T-cell (primary cell): ENCODE measurements at places on chromosomes 11 and 22. TPM values are rescaled to one million over a fixed set of nuclear protein-coding genes. Genes with fewer than 3 reads are reported as not detected.
A peak's percentile ranks its signal among the peaks of the same experiment; 100 is the strongest.

- no peak for DNase-seq
Observed at GRCh38 chr11:1608363-1608762, at the start of gene KRTAP5-3. TSS of gene KRTAP5-3 (minus strand) at chr11:1608463. CDS start at chr11:1608385, 78 bp downstream.

- no peak for DNase-seq
Observed at GRCh38 chr11:122168218-122168617, 52.2 kb upstream of the BLID start.

GRCh38 chr11:17531636-17532113 is 12.5 kb downstream of the USH1C start:
- DNase-seq = no peak

Gene MICAL2
- total RNA-seq = 38.7 TPM

Gene CEP126
- total RNA-seq = 1.7 TPM

DNA sequence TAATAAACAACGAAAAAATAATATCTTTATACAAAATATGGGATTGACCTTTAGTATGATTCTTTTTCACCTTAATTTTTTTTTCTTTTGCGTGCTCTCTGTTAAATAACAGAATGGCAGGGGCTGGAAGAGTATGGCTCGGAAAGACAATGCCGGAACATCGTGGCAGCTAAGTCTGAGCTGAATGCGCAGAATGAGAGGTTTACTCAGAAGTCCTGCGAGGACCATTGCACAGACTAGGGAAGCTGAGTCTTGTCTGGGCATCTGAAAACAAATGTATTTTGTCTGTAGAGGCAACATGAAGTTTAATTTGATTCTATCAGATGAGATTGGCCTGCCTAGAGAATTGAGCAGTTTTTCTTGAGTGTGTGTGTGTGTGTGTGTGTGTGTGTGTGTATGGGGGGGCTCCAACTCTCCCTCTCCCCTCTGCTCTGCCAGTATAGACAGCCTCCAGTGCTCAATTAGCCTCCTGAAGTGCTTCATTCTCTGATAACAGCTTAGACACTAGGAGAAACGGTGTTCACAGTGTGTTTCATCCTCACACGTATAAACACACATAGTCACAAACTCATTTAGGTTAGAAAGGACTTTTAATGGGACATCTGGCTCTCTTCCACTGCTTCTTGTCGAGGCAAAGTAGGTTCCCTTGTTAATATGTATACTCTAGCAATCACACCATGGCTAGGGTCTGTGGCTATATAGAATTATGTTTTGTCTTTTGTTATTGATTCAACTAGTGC is 244.3 kb upstream of the SORL1-AS1 start:
- no peak for DNase-seq

GRCh38 chr11:64294774-64295173 is 3.7 kb downstream of the KCNK4 start:
- DNase-seq = no peak

Gene C11orf58
- 142 TPM for total RNA-seq

Gene SLC15A3
- total RNA-seq = 12.2 TPM

DNA sequence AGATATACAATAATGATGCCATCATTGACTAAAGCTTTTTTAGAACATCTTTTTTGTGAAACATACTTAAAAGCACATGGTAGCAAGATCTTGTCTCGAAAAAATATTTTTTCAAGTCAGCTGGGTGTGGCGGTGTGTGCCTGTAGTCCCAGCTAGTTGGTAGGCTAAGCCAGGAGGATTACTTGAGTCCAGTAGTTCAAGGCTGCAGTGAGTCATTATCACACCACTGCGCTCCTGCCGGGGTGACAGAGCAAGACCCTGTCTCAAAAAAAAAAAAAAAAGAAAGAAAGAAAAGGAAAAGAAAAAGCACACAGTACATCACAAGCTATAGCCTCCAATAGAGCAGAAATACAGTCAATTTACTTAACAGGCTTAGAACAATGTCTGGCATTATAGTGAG is 37.0 kb downstream of the ENTHD1 start:
- DNase-seq = no peak

DNA sequence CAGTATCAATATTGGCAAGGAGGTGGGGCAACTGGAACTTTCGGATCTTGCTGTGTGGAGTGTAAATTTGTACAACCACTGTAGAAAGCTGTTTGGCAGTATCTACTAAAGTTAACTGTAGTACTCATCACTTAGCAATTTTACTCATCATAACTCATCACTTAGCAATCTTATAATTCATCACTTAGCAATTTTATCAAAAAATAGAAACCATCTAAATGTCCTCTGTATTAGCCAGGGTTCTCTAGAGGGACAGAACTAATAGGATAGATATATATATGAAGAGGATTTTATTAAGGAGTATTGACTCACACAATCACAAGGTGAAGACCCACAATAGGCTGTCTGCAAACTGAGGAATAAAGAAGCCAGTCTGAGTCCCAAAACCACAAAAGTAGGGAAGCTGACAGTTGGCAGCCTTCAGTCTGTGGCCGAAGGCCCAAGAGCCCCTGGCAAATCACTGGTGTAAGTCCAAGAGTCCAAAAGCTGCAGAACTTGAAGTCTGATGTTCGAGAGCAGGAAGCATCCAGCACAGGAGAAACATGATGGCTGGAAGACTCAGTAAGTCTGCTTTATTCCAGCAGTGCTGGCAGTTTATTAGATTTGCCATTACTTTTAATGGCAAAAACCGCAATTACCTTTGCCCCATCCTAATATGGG is 92.9 kb upstream of the USP47 start:
- no peak for DNase-seq

DNA sequence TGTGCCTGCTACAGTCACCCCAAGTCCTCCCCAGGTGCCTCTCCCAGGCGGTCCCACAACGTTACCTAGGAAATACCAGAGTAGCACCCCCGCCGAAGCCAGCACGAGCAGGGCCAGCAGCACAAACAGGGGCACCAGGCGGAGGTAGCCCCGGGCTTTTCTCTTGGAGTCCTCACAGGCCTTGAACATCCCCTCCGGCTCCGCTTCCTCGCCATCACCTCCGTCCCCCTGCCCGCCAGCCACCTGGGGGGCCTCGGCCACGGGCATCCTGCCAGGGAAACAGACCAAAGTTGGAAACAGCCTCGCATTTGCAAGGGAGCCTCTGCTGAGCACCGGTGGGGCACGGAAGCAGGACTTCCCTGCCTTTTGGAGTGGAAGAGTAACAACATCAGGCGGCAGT is 6.4 kb downstream of the TMPRSS6 start:
- DNase-seq = no peak

DNA sequence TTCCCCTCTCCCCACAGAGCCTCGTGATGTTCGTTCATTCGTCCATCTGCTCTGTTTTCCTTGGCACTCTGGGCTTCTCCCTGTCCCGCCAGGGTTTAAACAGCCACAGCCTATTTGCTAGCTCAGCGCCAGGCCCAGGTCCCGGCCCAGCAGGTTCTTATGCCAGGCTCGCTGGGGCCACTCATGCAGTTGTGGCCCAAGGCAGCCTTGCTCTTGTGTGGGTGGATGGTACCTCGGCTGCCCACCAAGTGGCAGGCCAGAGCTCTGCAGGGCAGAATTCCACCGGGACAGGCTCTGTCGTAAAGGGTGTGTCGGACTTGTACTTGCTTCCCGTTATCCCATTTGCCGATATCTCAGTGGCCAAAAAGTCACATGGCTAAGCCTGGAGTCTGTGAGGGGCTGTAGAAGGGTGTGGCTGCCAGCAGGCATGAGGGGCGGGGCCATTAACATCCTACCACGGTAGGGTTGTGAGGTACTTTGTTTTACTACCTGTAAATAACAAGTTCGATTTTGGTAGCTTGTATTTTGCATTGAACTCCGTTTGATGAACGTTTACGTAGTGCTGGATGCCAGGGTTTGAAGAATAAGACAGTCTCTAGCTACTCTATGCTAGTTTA is 7.9 kb downstream of the FAM118A start:
- DNase-seq = peak; percentile 68

Gene MMP3
- not detected for total RNA-seq

- DNase-seq = no peak
Observed at GRCh38 chr22:40396882-40397281, 26.5 kb downstream of the SGSM3 start.

GRCh38 chr11:45141171-45141570 is 5.3 kb upstream of the PRDM11 start:
- DNase-seq = no peak

DNA sequence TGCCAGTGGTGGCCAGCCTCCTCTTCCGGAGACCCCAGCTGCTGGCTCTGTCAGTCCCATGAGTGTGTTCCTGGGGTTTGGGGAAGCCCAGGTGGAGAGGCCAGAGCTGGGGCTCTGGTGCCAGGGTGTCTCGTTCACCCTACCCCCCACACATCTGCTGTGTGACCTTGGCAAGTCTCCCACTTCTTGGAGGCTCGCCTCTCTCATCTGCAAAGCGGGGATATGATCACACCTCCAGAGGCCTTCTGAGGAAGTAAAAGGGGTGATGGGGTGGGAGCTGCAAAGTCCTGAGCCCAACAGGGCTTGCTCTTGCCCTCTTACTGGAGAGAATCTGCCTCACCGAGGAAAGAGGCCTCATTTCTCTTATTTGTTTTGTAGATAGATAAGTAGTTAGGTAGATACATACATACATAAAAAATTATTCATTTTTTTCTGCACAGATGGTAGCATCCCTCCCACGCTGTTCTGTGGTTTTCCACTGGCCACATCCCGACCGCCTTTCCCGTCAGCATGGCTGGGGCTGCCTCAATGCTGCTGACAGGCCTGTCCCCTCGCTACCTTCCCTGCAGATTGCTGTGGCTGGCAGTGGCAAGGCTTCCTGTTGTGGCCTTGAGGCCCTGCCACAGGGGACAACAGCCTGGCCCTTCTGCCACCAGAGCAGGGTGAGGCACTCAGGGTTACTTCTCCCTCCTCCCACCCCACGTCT is 23.9 kb downstream of the MYO7A start:
- peak; percentile 37 for DNase-seq

- DNase-seq = no peak
Observed at GRCh38 chr11:126421271-126421671, 65.8 kb downstream of the ST3GAL4 start.

DNA sequence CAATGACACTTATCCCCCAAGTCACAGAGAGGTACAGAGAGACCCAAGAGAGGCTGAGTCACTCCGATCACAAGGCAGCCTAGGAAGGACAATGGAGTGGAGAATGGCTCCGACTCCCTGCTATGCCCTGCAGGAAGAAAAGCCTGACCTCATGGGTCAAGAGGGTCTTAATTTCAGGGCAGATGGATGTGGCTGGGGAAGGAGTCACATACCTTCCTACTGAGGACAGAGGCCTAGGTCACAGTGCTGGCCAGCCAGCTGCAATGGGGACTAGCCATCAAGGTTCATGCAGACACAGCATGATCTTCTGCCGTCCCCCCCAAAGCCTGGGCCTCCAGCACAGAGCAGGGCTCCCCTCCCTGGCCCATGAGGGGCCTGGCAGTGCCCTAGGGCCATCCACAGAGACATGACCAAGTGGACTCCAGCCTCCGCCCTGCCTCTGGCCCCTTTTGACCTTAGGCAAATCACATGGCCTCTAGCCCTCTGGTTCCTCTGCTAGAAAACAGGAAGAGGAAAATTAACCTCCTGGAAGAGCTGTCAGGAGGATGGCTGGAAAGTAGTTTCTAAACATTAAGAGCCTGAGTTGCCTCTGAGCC is 1.8 kb downstream of the ARRB1 start:
- DNase-seq = no peak

Gene TEX12
- total RNA-seq = 0.70 TPM

Gene MUC5B
- total RNA-seq = 4.0 TPM

Gene MS4A3
- 0.43 TPM for total RNA-seq

DNA sequence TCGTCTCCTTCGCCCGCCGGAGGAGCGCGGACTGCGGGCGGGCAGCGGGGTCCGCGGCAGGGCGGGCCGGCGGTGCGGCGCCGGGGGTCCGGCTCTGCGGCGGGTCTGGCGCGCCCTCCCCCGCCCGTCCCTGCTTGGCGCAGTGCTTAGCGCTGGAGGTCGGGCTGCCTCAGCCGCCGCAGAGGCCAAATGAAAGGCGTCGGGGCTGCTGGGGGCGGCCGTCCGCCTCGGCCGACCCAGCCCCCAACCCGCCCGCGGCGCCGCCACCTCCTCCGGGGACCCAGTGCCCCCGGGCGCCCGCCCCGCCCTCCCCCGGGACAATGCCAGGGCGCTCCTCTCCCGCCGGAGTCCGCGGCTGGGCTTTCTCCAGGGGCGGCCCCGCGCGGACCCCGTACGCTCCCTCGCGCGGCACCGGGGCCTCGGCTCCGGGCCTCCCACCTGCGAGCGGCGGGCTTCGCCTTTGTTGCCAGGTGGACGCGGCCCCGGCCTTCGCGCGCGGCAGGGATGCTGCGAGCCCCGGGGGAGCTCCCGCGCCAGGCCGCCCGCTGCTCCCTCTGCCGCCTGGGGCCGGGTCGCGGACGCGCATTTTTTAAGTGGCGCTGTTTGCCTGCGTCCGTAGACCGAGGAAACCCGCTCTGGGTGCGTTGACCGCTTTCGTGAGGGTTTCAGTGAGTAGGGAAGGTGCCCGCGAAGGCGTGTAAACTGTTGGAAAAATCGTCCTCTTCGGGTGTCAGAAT is 583 bp downstream of the APLP2 start:
- peak; percentile 32 for DNase-seq

Gene ACR
- not detected for total RNA-seq

DNA sequence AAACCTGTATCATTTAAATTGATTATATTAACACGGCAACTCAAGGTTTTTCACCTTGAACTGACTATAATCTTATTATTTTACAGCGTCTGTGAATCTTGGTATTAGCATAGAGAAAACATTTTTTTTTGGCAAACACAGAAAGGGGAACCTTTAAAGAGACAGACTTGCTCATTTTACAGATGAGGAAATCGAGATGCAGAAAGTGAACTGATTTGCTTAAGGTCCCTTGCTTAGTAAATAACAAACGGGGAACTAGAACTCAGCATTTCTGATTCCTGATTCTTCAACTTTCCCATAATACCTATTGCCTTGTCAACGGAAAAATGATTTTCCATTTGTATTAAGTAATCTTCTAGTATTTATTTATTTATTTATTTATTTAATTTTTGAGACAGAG is 33.2 kb upstream of the CECR2 start:
- DNase-seq = no peak

- no peak for DNase-seq
Observed at GRCh38 chr11:36053862-36054261, 110.0 kb downstream of the LDLRAD3 start.

Gene SPECC1L
- 54.5 TPM for total RNA-seq

Gene ALX4
- total RNA-seq = not detected

DNA sequence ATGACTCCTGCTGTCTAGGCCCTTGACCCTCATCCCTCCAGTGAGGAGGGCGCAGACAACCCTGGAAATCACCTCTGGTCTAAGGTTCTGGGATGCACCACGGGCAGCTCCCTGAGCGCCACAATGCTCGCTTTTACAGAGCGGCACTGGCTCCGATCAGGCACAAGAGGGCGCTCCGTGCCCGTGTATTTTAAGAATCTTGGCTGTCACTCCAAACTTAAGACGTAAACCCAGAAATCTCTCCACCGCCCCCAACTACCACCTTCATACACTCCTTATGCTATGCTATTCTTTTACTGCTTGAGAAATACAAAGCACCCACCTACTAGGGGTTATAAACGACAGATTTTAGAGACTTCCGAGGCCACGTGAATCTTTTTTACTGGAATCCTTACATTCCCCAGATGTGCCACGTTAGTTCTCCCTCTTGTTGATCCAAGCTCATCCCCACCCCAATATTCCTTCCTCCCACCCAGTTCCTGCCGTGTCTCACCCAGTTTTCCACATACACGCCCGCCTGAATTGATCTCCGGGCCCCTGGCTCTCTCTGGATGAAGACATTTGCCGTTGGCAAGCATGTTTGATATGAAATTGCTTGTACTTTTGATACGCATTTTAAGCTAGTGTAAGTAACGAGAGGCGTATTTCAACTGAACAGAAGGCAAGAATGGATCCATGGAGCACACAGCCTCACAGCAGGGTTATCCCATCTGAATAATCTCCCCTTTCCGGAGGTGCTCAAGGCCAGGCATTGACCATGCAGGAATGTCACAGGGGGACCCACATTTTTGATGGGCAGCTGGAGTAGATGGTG is 453.5 kb downstream of the OPCML start:
- no peak for DNase-seq

GRCh38 chr11:112928136-112928535 is 33.1 kb upstream of the NCAM1 start:
- DNase-seq = no peak
